ENCODE measurements at places on chromosomes 11 and 22. TPM values are rescaled to one million over a fixed set of nuclear protein-coding genes. Genes with fewer than 3 reads are reported as not detected.

The RTN4RL2 gene
- total RNA-seq, result not detected

The CATSPERZ gene
- total RNA-seq, result not detected

The FOLR1 gene
- 108 TPM for total RNA-seq

The ARVCF gene
- total RNA-seq, result 31.7 TPM

The KRTAP5-8 gene
- not detected for total RNA-seq

The TMEM134 gene
- total RNA-seq, result 65.7 TPM

The ANO5 gene
- 9.0 TPM for total RNA-seq

The RASSF10 gene
- total RNA-seq, result 2.6 TPM

The OR52N4 gene
- total RNA-seq, result not detected

The MMP8 gene
- not detected for total RNA-seq

The C22orf23 gene
- total RNA-seq, result 0.05 TPM

The OR51B4 gene
- total RNA-seq, result not detected

The NTM gene
- total RNA-seq, result 0.85 TPM

The DEFB131B gene
- total RNA-seq, result not detected

The MUC5AC gene
- not detected for total RNA-seq

The CBLIF gene
- total RNA-seq, result not detected

The YIF1A gene
- total RNA-seq, result 166 TPM

The PAMR1 gene
- 1.8 TPM for total RNA-seq

The OR52H1 gene
- 0.10 TPM for total RNA-seq

The CARD10 gene
- total RNA-seq, result 46.0 TPM

The CRYBB3 gene
- total RNA-seq, result not detected

The NXPE4 gene
- not detected for total RNA-seq

The TPBGL gene
- total RNA-seq, result not detected

The BAIAP2L2 gene
- total RNA-seq, result 1.9 TPM

The PLAAT5 gene
- 0.40 TPM for total RNA-seq

The IL18 gene
- total RNA-seq, result 1.6 TPM

The TENM4 gene
- 306 TPM for total RNA-seq

The ALDH3B1 gene
- 12.5 TPM for total RNA-seq

The RHOD gene
- total RNA-seq, result 24.5 TPM

The FIBIN gene
- total RNA-seq, result 24.5 TPM

Measured in renal cortical epithelial cell (primary cell).